ENCODE measurements at places on chromosomes 2 and 18.

- DNase-seq: no peak
Measured at GRCh38 chr18:51390702-51391101, 193.2 kb upstream of the MEX3C start.

DNA sequence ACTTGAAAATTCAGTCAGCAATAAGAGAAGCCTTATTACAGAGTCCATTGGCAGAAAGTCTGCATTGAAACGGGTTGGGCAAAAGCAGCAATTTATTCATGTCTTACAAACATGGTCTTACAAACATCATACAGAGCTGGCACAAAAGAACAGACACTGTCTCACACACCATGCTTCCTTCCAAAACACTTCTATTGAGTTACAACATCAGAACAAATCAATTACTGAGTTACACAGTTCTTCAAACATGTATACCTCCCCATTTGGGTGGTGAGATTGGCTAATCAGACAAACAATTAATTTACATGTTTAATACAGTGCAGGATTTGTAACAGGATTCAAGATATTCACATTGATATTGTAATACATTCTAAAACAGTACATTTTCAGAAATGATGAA is 9.5 kb downstream of the SYT4 start:
- no peak for DNase-seq

DNA sequence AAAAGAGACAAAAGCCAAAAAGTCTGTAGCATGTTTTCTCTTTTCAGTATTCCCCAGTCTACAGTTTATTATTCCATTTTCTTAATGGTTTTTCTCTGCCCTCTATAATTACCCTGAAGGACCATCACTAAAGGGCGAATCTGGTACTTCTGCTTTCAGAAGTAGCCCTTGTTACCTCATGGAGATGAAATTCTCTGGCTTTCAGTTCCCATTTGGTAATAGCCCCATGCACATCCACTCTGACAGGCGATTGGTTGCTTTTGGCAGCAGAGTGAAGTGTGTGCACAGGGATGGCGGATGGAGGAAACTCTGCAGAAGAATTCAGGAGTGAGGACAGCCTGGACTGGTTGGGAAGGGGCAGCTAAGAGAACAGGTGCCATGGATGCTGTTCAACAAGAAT is 66.3 kb upstream of the NABP1 start:
- no peak for DNase-seq

DNA sequence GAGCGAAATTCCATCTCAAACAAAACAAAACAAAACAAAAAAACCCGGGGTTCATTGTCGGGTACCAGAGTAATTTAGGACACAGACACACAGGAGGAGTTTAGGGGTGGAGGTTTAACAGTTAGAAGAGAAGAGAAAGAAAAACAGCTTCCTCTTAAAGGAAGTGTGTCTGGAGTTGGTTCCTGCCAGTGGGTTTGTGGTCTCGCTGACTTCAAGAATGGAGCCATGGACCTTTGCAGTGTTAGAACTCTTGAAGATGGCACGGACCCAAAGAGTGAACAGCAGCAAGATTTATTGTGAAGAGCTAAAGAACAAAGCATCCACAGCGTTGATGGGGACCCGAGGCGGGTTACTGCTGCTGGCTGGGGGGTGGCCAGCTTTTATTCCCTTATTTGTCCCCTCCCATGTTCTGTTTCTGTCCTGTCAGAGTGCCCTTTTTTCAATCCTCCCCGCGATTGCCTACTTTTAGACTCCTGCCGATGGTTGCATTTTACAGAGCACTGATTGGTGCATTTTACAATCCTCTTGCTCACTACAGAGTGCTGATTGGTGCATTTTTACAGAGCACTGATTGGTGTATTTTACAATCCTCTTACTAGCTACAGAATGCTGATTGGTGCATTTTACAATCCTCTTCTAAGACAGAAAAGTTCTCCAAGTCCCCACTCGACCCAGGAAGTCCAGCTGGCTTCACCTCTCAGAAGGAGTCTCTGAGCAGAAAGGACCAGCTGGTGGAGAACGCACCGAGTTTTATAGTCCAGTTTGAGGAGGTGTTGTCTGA is 28.7 kb upstream of the ATP8B1 start:
- DNase-seq: no peak

- no peak for DNase-seq
Measured at GRCh38 chr2:151337643-151338042, 19.7 kb upstream of the TNFAIP6 start.

Data from HS-5 (cell line).